ENCODE measurements at places on chromosomes 16 and 17.

DNA sequence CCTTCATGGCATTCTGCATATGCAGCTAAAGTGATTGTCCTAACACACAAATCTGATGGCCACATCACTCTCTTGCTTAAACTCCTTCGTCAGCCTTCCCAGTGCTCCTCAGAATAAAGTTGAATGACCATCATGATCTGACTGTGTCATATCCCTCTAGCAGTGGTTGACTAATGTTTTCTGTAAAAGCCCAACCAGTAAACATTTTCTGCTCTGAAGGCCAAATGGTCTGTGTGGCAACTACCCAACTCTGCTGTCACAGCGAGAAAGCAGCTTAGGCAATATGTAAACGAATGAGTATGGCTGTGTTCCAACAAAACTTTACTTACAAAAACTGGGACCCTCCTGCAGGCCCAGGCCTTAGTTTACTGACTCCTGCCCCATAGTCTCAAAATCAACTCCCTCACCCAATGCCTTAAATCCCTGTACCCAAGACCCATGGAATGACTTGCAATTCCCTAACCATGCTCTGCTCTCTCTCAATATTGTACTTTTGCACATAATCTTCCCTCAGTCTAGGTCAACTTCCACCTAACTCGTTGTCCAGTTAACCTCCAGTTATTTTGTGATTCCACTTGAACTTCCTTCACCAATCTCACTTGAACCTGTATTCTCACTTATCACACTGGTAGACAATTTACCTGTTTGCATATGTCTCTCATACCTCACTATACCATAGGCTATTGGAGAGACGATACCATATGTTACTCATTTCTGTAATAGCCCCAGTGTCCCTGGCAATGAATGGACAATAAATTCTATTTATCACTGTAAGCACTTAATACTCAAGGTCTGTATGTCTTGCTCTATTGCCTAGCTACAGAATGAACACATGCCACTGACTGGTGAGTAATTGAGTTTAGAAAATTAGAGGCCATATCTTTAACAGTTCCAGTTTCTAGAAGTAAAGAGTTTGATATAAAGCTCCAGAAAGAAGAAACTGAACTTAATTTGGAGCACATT lies 29.1 kb downstream of the TMEM100 start:
- DNase-seq, result no peak

GRCh38 chr16:28585674-28586073 lies 11.2 kb downstream of the SULT1A2 start:
- no peak for DNase-seq

DNA sequence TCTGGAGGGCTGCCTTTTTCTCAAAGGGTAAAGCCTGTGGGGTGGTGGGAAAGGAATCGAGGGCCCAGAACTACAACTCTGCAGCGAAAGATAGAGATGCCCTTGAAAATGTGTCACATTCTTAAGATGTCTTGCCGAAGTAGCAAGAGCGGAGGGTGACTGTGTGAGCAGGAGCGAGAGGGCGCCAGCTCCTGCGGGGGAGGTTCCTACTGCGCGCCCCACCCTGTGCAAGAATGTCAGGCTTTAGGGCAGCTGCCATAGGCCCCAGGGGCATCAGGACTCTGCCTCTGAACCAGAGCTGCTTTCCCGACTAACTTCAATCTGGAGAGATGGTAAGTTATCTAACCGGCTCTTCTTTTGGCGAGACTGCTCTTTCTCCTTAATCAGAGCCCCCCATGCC lies 11.8 kb upstream of the ITGAE start:
- DNase-seq, result no peak

DNA sequence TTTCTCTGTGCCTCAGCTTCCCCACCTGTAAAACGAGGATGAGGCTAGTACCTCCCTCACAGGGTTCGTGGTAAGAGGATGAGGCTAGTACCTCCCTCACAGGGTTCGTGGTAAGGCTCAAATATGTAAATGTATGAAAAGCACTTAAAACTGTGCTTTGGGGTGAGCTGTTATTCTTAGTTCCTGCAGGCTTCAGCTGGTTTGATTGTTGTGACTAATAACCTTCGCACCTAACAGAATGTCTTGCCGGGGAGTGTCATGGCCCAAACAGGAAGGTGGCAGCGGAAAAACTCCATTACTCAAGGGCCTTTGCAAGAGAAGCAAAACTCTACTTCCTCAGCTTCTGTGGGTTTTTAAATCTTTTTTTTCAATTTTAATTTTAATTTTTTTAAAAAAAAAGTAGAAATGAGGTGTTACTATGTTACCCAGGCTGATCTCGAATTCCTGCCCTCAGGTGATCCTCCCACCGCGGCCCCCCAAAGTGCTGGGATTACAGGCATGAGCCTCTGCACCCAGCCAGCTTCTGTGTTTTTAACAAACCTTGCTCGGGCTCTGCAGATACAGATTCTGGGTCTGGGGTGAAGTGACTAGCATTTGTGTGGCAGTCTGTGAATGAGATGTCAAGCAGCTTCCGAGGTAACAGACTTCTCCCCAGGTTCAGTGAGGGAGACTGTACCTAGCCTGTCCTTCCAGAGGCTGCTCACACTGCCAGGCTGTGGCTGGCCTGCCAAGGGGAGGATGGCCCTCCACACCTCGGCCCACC lies 103.0 kb downstream of the RAB11FIP4 start:
- DNase-seq, result no peak

DNA sequence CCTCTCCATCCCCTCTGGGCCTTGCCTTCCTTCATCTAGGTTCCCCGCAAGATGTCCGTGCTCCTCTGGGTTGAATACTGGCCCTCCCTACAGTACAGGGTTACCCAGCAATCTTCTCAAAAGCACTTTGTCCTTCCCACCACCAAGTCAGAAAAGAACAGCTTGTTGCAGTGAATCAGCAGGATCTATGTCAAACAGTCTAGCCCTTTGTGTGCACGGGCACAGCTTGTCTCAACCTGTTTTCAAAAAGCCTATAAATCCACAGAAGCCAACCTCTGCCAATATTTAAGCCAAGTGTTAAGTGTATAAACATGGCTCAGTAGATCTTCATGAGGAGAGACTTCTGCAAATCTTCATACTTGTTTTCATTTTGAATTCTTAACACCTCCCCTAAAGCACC lies 25.2 kb downstream of the C17orf67 start:
- no peak for DNase-seq

- DNase-seq, result no peak
These were observed 128.9 kb upstream of the GOT2 start for GRCh38 chr16:58863042-58863441.

GRCh38 chr16:51509336-51509735 lies 358.3 kb upstream of the SALL1 start:
- DNase-seq, result no peak

DNA sequence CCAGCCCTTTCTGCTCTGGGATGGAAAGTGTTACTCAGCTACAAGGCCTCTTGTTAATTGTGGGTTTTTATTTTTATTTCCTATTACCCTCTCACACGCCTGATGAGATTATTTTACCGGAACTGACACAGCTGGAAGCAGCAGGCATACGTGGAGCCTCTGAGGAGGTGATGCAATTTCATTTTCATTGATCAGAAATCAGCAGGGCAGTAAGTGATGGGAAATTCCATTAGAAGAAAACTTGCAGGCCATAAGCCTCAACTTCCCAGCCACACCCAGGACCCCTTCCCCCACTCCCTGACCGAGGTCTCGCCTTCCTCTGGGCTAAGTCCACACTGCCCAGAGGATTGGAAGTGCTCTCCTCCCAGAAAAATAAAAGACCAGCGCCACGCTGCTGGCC lies 69.7 kb downstream of the ZFHX3 start:
- DNase-seq, result no peak

DNA sequence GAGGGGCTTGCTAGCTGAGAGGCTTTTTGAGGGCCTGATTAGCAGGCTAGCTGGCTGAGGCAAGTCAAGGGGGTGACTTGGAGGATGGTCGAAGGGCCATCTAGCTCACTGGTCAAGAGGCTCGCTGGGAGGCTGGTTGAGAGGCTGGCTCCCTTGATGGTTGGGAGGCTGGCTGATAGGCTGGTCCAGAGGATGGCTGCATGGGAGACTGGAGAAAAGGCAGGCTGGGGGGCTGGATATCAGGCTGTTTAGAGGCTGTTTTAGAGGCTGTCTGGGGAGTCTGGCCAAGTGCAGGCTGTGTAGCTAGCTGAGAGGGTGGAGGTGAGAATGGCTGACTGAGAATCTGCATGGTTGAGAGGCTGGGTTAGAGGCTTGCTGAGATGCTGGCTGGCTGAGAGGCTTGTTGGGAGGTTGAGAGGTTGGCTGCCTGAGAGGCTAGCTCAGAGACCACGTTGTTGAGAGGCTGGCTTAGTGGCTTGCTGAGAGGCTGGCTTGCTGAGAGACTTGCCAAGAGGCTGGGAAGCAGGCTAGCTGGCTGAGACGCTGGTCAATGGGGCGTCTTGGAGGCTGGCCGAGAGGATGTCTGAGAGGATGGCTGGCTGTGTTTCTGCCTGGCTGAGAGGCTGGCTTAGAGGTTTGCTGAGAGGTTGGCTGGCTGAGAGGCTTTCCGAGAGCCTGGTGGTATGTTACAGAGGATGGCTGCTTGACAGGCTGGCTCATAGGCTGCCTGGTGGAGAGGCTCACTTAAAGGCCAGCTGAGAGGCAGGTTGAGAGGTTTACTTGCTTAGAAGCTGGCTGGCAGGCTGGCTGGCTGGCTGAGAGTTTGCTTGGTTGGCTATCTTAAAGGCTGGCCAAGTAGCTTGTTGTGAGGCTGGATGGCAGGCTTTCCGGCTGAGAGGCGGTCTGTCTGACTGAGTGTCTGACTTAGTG lies 36.6 kb upstream of the ACSM2B start:
- DNase-seq, result no peak

DNA sequence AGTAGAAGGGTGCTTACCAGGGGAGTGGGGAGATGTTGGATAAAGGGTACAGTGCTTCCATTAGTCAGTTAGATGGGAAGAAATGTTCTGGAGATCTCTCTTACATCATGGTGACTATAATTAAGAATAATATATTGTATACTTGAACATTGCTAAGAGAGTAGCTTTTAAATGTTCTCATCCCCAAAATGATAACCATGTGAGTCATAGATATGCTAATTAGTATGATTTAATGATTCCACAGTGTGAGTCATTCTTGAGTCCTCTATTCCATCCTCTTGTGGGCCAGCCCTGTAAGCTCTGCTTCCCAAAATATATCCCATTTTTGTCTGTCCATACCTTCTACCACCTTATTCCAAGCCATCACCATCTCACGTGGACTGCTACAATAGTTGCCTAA lies 80.6 kb upstream of the CDH11 start:
- no peak for DNase-seq

GRCh38 chr16:63714876-63715275 lies 1407.0 kb downstream of the CDH11 start:
- no peak for DNase-seq

- DNase-seq, result no peak
These were observed 20.6 kb downstream of the HIC1 start for GRCh38 chr17:2075336-2076086.

DNA sequence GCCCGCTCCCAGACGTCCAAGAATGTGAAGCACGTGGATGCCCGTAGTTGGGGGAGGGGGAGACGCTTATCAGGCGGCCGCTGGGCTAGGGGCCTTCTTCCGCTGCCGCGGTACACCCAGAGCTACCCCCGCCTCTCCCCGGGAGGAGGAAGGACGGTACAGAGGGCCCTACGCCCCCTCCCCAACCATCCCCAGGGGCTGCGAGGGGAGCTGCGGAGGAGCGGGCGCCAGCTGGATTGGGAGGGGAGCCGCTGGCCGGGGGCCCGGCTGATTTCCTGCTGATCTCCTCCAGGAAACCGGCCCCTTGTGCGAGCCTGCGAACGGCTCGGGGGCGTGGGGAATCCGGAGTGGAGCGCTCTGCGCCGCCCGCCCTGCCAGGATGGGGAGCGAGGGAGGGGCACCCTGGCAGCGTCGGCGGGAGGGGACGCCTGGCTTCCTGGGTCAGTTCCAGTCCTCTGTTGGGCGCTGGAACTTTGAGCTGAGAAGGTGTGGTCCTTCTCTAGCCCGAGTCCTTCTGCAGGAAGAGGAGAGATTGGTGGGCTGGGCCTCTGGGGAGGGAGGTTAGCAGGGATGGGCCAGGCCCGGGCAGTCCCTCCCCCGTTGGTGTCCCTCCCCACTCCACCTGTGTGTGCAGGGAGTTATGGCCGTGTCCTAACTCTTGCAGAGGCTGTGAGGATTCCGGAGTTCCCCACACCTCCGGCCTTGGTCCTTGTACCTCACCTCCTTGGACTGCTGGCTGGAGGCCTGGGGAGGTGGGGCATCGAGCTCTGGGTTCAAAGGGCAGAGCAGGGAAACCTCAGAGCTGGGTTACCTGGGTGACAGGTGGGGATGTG lies 19.2 kb downstream of the GJD3 start:
- peak; percentile 72 for DNase-seq

DNA sequence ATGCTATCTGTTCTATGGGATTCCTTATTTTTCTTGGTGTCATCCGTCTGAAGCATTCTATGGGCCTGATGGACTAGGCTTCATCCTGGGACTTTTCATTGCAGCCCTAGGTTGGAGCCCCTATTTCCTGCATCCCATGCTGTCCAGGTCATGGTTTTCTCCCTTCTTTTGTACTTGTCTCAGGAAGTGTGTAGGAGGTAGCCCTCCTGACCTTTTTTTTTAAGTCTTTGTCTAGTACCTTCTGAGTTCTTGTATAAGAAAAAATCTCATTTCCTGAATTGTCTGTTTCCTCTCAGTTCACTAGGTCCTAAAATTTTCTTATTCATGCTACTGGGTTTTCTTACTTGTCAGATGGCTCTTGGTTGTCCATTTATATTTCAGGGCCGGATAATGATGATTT lies 6.0 kb downstream of the NDEL1 start:
- no peak for DNase-seq

DNA sequence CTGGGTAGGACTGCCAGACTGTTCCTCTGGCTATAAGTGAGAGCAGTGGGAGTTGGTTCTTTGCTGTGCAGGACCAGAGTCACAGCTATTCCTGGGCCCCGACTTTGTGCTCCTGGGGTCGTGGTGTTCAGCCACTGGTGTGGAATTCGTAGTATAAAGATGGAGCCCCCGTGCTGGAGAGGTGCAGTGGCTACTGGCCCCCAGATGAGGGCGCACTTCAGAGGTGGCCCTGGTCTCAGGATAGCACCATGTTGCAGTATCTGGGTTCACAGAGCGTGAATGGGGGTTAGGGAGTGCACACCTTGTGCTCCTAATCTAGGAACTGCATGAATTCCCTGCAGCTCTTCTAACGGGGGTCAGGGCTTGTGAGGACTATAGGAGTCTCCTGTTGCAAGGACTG lies 21.1 kb downstream of the TANC2 start:
- no peak for DNase-seq

GRCh38 chr16:12459391-12460063 lies 344.2 kb downstream of the CPPED1 start:
- no peak for DNase-seq

- DNase-seq, result no peak
These were observed 127.6 kb downstream of the ABCC6 start for GRCh38 chr16:16095646-16096045.

GRCh38 chr16:21940570-21940969 lies 12.6 kb upstream of the UQCRC2 start:
- DNase-seq, result no peak

Measured in endothelial cell (in vitro differentiated cells).